ENCODE measurements at places on chromosomes 7 and 10. TPM values are rescaled to one million over a fixed set of nuclear protein-coding genes. Genes with fewer than 3 reads are reported as not detected.

DNA sequence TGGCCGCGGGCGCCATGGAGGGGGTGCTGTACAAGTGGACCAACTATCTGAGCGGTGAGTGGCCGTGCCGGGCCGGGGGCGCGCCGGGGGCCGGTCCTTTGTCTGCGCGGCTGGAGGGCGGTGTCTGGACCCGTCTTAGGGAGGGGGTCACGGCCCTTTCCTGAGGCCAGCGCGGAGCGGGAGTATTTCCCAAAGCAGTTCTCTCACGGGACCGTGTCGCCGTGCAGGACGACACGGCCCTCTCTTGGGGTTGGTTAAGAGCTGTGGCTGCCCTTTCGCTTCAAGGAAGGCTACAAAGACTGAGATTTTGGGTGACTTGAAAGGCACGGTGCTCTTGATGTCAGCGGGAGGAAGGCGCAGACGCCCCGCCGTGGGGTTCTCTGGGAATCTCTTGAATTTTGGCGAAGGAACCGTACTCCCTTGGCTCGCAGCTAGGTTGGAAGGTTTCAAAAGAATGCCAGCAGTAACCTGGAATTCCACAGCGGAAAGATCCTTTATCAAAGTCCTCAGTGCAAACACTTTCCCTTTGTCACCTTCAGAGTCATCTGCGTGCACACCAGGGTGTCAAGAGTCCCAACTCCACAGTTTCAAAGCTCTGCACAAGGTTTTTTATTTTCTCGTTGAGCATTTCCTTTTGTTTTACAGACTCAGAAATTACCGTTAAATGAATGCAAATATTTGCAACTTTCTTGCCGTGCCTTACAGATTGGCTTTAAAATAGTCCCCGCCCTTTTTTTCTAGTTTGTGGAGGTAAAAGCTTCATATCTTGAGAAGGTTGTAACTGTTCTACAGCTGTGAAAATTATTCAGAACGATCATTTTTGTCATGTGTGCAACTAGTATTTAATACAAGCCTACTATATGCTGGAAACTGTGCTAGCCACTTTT is 780 bp downstream of the PLEKHA8 start:
- no peaks in the 10 kb centered on the region for H3K27me3 ChIP-seq
- peak overlapping the region; percentile 54 for H3K27ac ChIP-seq
- H3K4me3 ChIP-seq, result peak overlapping the region; percentile 98
- H3K36me3 ChIP-seq, result no peaks in the 10 kb centered on the region
- DNase-seq, result peak; percentile 27

GRCh38 chr7:117021986-117022385 is 68.7 kb downstream of the ST7 start:
- no peaks in the 10 kb centered on the region for H3K36me3 ChIP-seq
- peaks cover 23% of the 10 kb centered on the region for H3K4me1 ChIP-seq
- peak overlapping the region; percentile 71 for H3K4me3 ChIP-seq

DNA sequence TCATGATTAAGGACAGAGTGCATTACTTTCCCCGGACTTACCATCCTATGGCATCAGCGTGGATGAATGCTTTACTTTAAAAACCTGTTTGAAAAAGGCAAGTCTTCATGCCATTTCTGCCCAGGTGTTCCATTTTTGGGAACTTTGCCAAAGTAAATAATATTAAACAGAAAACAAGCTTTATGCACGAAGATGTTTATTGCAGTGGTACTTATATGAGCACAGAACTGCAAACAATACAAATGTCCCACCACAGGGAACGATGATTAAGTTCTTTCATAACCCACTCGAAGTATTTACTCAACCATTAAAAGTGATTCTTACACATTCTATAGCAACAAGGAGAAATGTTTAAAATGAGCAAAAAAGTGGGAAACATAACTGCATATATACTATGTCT is 109.7 kb upstream of the GDF10 start:
- DNase-seq, result no peak
- no peaks in the 10 kb centered on the region for H3K4me1 ChIP-seq
- no peaks in the 10 kb centered on the region for H3K36me3 ChIP-seq
- H3K4me3 ChIP-seq, result no peak overlapping the region
- no peak overlapping the region for H3K27ac ChIP-seq

DNA sequence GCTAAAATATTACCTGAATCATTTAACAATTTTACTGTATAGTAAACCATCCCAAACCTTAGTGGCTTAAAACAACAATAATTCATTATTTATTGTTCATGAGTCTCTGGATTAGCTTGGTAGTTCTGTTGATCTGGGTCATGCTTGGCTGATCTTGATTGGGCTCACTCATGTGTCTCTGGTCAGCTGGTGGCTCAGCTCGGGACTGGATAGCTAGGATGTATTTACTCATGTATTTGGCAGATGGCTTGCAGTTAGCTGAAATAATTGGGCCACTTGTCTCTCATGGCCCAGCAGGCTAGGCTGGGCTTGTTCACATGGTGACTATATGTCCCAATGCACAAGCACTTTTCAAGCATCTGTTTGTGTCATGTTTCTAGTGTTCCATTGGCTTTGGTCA is 262.8 kb downstream of the BBS9 start:
- no peak overlapping the region for H3K4me3 ChIP-seq
- H3K27ac ChIP-seq, result no peak overlapping the region
- no peaks in the 10 kb centered on the region for H3K27me3 ChIP-seq
- no peaks in the 10 kb centered on the region for H3K36me3 ChIP-seq
- DNase-seq, result no peak

- H3K4me3 ChIP-seq, result no peak overlapping the region
- no peak overlapping the region for H3K27ac ChIP-seq
- peak; percentile 39 for DNase-seq
- H3K4me1 ChIP-seq, result peaks cover 18% of the 10 kb centered on the region
These were observed 10.1 kb downstream of the PON2 start for GRCh38 chr7:95424716-95425115.

GRCh38 chr10:96130326-96130995 is 364 bp downstream of the ZNF518A start:
- no peaks in the 10 kb centered on the region for H3K27me3 ChIP-seq
- H3K36me3 ChIP-seq, result no peaks in the 10 kb centered on the region
- H3K4me3 ChIP-seq, result peak overlapping the region; percentile 98
- peak overlapping the region; percentile 99 for H3K27ac ChIP-seq

DNA sequence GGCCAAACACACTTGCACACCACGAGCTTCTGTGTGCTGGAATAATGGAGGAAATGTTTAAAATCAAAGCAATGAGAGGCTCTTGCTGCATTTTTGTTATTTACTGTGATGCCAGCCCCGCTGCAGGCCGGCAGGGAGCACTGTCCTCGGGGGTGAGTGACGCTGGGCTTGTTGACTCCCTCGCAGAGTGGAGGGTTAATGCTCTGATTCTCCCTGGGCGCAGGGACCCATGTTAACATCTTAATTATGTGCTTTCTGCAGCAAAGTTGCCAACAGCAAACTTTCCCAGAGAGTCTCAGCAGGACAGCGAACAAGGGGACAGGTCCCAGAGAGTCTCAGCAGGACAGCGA is 22.9 kb downstream of the SCART1 start:
- no peaks in the 10 kb centered on the region for H3K36me3 ChIP-seq
- H3K27me3 ChIP-seq, result no peaks in the 10 kb centered on the region
- no peak overlapping the region for H3K27ac ChIP-seq
- DNase-seq, result no peak
- no peaks in the 10 kb centered on the region for H3K4me1 ChIP-seq

DNA sequence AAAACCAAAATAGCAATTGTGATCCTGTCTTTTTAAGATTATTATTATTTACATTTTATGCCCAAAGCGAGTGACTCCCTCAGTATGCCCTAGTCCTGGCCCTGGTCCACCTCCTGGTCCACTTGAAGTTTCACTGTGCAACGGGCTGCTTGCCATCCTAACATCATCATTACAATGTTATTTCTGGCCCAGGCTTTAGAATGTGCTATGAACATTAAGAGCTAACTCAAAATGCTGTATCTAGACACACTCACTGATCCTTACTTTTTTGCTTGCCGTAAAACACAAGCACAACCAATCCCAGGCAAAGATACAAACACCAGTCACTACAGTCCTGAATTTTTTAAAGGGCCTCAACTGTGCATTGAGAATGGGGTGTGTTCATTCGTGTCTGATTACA is 38.4 kb downstream of the RHOBTB1 start:
- no peak overlapping the region for H3K4me3 ChIP-seq
- no peaks in the 10 kb centered on the region for H3K27me3 ChIP-seq
- DNase-seq, result peak; percentile 79
- peaks cover 4% of the 10 kb centered on the region for H3K4me1 ChIP-seq
- H3K27ac ChIP-seq, result no peak overlapping the region

DNA sequence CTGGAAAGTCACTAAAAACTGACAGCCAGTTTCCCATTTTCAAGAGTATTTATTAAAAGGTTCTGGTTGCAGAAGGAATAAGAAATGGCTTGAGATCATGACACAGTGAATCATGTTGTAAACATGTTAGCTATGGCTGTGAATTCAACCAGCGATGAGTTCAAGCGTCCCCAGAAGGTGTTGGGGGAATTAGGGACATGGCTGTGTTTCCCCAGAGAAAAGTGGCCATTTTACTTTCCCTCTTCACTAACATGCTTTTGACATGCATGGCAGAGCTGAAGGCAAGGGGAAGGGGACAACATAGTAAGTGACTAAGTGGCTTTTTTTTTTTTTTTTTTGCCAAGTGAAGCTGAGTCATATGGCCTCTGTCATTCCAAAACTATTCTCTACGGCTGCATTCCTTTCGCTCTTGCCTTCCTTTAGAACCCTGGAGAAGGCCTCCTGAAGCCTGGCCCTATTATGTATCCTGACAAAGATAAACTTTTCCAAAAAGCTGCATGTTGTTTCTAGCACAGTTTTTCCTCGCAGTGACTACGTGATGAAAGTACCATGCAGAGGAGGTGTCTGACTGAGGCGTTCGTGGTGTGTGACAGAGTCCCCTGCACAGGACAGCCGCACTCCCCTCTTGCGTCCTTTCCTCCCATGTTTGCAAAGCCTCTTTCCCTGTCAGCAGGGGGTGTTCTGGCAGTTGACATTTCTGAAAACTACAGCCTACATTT is 46.9 kb downstream of the EGFR start:
- peaks cover 54% of the 10 kb centered on the region for H3K4me1 ChIP-seq
- no peaks in the 10 kb centered on the region for H3K36me3 ChIP-seq
- peak overlapping the region; percentile 99 for H3K27ac ChIP-seq
- DNase-seq, result peak; percentile 90
- no peaks in the 10 kb centered on the region for H3K27me3 ChIP-seq

GRCh38 chr7:158494643-158495042 is 93.0 kb downstream of the PTPRN2 start:
- no peaks in the 10 kb centered on the region for H3K4me1 ChIP-seq
- no peak overlapping the region for H3K4me3 ChIP-seq
- H3K27me3 ChIP-seq, result no peaks in the 10 kb centered on the region

DNA sequence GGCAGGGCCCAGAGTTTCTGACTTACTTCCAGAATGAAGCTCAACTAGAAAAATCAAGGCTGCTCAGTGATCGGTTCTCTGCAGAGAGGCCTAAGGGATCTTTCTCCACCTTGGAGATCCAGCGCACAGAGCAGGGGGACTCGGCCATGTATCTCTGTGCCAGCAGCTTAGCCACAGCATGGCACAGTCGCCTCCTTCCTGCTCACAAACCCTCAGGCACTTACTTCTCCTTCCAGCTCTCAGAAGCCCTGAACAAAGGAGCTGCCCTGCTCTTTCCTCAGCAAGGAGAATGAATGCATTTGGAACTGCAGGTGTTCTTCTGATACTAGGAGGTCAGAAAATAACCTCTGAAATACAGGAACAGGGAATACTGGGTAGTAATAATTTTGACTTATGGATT is 219.7 kb upstream of the PRSS1 start:
- peaks cover 12% of the 10 kb centered on the region for H3K27me3 ChIP-seq
- DNase-seq, result no peak
- H3K4me3 ChIP-seq, result no peak overlapping the region
- no peaks in the 10 kb centered on the region for H3K4me1 ChIP-seq

The GCK gene
- 0.24 TPM for total RNA-seq

The HK1 gene
- total RNA-seq, result 95.0 TPM

The SSC4D gene
- 6.0 TPM for total RNA-seq

The AKR1C8 gene
- total RNA-seq, result not detected

The HTR5A gene
- total RNA-seq, result not detected
